ENCODE measurements at places on chromosomes 16 and 17. TPM values are rescaled to one million over a fixed set of nuclear protein-coding genes. Genes with fewer than 3 reads are reported as not detected.

DNA sequence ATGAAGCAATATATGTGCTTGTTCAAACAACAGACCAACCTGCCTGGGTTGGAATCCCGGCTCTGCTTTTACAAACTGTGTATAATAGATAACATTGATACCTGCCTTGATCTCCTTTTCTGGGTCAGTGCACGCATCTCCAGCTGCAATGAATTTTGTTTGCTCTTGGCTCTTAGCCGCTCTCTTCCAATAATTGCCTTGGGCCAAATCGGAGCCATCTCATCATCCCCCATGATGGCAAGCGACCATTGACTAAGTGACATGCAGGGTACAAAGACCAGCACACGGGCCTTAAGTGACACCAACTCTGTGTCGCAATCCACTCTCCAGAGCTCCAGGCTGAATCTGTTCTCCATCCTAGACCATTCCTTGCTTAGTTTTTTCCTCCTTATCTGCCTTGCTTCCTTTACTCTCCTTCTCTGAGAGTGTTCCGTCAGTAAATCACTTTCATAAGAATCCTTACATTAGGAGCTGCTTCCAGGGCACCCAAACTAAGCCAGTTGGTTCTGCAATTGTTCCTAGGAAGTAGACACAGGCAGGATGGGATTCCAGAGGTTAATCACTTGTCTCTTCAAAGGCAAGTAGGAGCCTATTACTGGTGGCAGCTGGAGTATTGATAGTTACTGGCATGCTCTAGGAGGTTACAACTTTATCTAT lies 134.2 kb downstream of the ABCA8 start:
- no peak for DNase-seq

- DNase-seq = no peak
Measured at GRCh38 chr16:61555718-61556441, 480.4 kb downstream of the CDH8 start.

DNA sequence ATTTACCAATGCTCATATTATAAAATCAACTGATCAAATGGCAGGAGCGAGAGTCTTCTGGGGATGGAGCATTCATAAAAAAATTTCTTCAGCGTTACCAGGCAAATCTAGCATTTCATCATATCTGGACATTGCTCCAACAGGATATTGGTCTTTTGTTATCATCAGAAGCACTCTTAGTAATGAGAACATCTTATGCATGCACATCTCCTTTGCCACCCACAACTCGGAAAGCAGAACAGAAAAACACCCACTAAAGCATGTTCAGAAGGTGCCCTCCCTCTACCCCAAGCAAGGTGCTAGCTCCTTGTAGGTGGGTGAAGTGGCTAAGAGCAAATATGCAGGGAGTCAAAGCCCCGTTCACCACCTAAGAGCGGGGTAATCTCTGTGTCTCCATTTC lies 18.9 kb downstream of the ARHGAP17 start:
- DNase-seq = no peak

GRCh38 chr16:26863931-26864330 lies 202.8 kb upstream of the C16orf82 start:
- no peak for DNase-seq

- peak; percentile 74 for DNase-seq
Measured at GRCh38 chr16:89873109-89873971, at the start of gene TCF25. Gene TCF25 (plus strand): TSS chr16:89873592. CDS start chr16:89873668, 76 bp downstream.

DNA sequence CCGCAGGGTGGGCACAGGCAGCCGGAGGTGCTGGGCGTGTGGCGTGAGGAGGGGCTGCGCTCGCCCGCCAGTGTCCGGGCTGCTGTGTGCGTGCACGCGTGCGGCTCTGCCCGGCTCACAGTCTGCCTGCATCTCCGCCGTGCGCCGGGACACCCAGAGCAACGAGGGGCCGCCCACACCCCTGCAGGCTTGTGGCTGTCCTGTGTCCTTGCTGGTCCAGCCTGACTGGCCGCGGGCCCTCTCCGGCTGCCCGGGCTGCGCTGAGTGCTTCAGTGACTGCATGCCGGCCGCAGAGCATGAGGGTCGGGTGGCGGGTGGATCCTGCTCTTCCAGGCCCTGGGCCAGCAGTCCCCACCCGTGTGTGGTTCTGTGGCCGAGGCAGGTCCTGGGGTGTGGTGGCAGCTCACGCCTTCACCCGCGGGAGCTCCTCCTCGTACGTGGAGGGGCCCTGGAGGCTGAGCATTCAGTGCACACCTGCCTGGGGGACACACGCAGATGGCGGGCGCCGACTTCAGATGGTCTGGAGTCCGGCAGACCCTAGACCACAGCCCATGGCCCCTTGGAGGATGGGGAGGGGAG lies 12.4 kb downstream of the TPSG1 start:
- no peak for DNase-seq

DNA sequence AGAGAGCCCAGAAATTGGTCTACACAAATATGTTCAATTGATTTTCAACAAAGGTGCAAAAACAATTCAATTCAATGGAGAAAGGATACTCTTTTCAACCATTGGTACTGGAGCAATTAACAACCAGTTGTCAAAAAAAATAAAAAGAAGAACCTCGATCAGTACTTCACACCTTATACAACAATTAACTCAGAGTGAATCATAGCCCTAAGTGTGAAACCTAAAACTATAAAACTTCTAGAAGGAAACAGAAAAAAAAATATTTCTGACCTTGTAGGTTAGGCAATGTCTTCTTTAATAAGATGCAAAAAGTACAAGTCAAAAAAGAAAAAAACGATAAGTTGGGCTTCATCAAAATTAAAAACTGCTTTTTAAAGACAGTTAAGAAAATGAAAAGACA lies 56.1 kb upstream of the CHMP6 start:
- no peak for DNase-seq

- no peak for DNase-seq
Measured at GRCh38 chr16:71669926-71670536, 44.0 kb downstream of the MARVELD3 start.

- DNase-seq = no peak
Measured at GRCh38 chr17:6830383-6830986, 1.0 kb downstream of the TEKT1 start.

The KRTAP9-8 gene
- not detected for polyA plus RNA-seq

The KRTAP16-1 gene
- polyA plus RNA-seq = not detected

The ZSCAN10 gene
- polyA plus RNA-seq = 0.11 TPM

The HSD3B7 gene
- 7.3 TPM for polyA plus RNA-seq
